ENCODE measurements at places on chromosomes 1 and 21.

DNA sequence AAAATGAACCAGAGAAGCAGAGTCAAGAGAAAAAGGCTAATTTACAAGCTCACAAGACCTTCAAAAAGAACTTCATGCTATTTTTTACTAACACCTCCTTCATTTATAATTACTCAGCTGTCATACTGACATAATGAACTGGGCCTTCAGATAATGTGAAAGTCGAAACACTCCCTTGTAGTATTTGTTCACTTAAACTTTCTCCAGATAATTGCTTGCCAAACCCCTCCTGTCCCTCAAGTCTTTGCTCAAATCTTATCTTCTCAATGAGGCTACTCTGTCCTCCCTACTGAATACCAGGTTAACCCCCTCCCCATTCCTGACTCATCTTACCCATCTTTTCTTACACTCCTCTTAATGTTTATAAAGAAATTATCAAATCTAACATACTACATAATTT, 11.1 kb upstream of the MAP3K21 start:
- no peak for DNase-seq

DNA sequence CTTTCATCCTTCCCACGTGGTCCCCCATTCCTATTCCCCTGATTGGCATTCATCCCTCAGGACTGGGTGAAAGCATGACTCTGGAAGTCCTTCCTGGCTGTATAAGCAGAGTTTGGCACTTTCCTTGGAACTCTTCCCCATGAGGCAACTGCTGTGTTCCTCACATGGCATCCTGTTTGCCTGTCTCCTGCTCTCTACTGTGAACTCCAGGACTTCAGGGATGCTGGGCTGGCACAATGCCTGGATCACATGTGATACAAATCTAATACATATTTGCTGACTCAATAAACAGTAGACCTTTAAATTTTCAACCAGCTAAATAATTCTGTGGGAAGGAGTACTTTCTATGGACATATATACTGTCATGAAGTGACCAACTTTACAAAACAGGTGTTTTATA, 46.8 kb upstream of the EDEM3 start:
- DNase-seq: no peak

DNA sequence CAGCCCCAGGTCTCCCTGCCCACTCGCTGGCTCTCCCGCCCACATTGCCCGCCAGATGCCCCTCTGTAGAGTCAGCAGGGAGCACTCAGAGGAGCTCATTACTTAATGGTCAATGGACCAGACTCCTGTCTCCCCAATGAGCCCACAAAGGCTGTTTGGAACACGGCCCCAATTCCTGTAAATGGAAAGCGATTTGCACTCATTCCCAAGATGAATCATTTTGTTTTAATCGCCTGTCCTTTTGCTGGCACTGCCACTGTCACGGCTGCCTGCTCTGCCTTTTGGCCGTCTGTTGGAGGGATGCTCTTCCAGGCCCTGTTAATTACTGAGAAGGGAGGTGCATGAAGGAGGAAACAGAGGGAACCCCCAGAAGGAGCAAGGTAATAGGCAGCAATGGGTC, 44.8 kb upstream of the ATP2B4 start:
- DNase-seq: no peak

DNA sequence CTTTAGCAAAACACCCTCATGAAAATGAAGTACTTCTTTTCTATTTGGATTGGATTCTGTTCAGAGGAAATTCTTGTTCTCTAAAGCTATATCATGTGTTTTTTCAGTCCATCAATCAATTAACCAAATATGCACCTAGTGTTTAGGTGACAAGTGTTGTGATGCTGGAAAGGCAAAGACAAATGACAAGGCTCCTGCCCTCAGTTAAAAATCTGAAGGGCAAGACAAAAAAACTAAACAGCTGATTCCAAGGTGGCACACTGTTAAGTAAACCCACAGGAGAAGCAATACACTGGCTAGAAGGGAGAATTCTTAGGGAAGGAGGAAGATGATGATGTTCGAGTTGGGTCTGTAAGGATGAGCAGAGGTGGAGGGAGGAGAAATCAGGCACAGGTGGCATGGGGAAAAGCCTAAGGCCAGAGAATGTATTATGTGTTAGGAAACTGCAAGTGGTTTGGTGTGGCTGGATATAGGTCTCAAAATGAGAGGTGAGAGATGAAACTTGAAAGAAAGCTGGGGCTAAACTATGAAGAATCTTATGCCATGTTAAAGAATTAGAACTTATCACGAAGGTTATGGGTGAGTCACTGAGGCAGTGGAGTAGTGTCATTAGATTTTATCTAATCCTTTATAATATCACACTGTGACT, 51.8 kb upstream of the GFI1 start:
- no peak for DNase-seq

GRCh38 chr1:1041092-1041523, 21.2 kb downstream of the AGRN start:
- DNase-seq: no peak

GRCh38 chr1:30744060-30744756, 13.4 kb downstream of the LAPTM5 start:
- DNase-seq: no peak

DNA sequence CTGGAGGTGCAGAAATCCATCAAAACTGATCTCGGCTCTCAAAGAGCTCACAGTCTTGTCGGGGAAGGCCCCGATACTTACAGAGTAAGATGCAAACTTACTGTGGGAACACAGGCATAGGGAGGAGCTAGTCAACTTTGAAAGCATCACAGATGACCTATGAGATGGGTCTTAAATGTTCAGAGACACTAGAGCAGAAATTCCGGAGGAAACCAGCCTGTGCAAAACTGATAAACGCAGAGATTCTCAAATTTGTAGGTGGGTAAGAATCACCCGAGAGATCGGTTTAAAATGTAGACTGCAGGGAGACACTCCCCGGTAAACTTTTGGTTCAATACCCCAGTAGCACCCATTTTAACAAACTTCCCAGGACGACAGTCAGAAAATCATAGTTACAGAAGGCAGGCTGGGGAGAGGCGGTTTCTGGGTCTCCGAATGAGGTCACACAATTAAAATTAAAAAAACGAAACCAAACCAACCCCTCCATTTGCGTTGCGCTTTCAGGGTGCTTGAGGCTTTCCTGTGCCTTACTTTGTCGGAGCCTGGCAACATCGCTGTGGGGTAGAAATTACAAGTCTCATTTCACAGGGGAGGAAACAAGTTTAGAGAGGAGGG, 755 bp upstream of the THRAP3 start:
- peak; percentile 48 for DNase-seq

DNA sequence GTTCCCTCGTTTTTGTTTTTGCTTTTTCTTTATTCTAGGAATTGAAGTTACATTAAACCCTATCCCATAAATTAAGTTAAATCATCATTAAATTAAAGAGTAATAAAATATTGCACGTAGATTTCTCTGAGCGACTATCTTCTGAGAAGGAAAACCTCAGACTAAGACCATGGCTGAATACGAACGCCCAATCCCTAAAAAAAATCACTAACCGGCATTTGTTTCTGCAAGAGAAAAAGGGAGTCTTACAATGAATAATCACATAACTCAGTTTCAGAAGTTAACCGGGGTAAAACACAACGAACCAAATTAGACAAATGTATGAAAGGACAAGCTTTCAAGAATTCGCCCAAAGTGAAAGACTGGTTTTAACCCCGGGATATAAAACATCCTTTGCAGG, 1.3 kb downstream of the PIK3R3 start:
- peak; percentile 20 for DNase-seq

DNA sequence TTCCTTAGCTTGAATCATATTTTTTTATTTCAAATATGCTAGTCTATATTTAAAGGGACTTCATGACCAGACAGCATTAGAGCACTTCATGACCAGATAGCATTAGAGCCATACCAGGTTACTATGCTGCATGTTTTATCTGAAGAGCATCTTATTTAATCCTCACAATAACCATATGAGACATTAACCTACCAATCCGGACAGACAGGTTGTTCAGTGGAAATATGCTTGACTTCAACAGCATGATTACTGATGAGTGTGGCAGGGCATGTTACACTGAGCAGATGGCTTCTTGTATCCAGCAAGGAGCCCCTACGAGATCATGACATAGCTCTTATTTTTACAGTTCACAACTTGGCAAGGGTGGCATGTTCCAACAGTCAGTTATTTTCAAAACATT, 85.0 kb upstream of the KCTD3 start:
- no peak for DNase-seq

- DNase-seq: no peak
Observed at GRCh38 chr21:36725793-36726386, 27.0 kb downstream of the SIM2 start.

GRCh38 chr1:43582162-43582566, 51.5 kb downstream of the PTPRF start:
- no peak for DNase-seq

DNA sequence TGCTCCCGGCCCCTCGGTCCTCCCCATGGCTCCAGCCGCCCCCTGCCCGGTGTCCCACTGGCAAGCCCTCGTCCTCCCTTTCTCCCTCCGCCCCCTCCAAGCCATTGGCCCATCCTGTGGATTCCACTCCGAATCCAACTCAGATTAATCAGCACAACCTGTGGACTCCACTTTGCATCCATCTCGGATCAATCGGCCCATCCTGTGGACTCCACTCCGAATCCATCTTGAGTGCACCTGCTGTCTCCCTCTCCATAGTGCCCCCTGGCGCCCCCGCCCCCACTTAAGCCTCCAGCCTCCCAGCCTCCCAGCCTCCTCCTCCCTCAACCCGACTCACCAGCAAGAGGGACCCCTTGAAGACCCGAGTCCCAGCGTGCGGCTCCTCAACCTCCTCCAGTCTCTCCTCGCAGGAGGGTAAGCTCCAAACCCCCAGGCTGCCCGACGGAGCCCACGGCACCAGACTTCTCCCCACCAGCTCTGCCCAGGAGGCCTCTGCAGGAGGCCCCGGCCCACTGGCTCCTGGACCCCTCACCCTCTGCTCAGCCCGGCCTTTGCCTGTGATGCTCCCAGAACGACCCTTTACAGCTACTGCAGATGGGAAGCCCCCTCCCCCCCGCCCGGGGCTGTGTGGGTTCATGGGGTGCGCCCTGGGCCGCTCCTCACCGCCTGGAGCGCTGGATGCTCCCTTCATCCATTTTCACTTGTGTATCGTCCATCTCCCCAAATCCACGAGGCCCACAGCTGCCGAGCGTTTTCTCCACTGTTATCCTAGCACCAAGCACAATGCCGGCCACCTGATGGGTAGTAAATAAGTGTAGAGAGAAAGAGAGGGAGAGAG, 40.6 kb upstream of the TSPEAR start:
- no peak for DNase-seq

GRCh38 chr21:35005077-35005476, 44.0 kb downstream of the RUNX1 start:
- no peak for DNase-seq

GRCh38 chr1:172679000-172679772, 20.3 kb downstream of the FASLG start:
- DNase-seq: no peak

DNA sequence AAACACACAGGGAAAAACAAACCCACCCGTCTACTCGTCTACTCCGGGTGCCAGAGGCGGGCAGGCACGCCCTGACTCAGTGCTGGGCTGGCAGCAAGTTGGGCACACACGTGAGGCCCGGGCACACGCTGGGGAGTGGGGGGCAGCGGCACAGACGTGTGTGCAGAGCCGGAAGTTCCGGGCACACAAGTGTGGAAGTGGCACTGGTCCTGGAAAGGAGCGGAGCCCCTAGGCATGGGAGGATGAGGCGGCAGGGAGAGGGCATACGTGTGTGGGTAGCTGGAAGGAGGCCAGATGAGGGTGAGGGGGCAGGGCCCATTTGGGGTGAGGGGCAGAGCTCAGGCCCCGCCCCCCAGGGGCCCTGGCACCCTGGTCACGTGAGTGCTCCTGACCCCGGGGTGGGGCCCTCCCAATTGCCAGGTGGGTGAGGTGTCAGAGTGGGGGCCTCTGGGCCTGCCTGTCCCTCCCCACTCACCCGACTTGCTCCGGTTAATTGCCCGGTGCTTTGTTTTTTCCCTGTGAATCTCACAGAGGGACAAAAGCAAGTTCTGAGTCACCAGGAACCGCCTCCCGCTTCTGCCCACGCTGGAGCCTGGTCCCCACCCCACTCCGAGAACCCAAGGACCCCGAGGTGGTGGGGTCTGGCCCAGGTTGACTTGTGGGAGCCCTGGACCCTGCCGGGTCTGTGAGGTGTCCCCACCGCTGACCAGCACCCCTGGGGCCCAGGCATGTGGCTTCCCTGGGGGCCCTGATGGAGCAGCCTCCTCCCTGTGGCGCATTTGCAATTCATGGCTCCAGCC, 104.8 kb upstream of the CASZ1 start:
- no peak for DNase-seq

DNA sequence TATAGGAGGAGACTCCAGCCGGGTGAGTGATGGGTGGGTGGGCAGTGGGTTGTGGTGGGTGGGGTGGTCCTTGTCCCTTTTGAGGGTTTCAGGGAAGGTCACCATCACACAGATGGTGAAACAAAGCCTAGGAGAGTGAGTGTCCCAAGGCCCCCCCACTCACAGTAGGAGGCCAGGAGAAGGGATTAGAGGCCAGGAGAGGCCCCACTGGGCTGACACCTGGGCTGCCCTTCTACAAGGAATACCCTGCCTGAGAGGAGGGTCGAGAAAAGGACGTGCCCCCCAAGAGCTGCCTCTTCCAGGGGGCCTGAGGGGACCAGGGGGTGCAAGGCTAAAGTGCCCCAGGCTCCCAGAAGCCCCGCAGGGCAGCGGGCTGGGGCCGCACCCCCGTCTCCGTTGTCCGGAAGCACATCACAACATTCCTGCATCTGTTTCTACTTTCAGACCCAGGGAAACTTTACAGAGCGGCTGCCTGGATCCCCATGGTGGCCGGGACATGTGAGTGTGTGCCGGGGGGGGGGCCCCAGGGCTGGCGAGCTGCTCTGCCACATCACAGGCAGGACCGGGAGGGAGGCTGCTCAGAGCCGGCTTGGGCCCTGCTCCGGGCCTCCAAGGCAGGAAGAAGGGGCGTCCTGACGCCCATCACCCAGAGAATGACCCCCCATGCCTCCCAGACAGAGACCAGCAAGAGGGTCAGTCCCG, 68.2 kb downstream of the ARHGEF16 start:
- DNase-seq: no peak

DNA sequence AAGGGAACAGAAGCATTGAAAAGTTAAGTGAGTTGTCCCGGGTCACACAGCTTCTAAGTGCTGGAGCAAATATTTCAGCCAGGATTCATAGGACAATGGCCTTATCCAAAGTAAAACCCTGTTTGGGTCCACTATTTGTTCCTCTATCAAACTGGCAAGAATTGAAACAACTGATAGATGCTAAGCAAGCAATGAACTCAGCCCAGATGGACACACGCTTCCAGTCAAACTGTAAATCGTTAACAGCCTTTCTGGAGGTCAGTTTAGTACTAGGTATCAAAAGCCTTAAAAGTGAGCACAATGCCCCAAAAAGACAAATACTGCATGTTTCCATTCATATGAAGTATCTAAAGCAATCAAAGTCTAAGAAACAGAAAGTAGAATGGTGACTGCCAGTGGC, 779 bp upstream of the SVBP start:
- DNase-seq: no peak
